SK-N-SH (cell line): ENCODE measurements at places on chromosomes 7 and 10. TPM values are rescaled to one million over a fixed set of nuclear protein-coding genes. Genes with fewer than 3 reads are reported as not detected.
A peak's percentile ranks its signal among the peaks of the same experiment; 100 is the strongest.

GRCh38 chr10:110420401-110421193, 77.1 kb upstream of the DUSP5 start:
- DNase-seq: no peak

GRCh38 chr10:101216207-101217043, 12.8 kb downstream of the LBX1 start:
- DNase-seq: peak; percentile 26

- no peak for DNase-seq
Measured at GRCh38 chr10:17066000-17066399, 63.6 kb downstream of the CUBN start.

DNA sequence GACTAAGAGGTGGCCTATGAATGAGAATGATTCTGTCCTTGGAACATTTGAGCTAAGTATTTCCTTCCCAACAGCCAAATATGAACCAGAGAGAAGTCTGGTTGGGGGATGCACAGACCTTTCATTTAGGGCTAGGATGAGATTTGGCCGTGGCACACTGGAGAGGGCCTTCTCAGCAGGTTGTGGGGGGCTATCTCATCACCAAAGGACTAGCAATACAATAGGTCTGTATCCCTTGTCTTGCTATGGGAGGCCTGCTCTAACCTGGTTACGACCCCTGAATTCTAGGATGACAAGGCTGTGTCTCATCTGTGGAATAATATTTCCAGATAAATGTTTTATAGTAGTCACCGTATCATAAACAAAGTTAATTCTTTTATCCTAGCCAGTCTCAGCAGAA, 133.0 kb downstream of the CHRM2 start:
- no peak for DNase-seq

DNA sequence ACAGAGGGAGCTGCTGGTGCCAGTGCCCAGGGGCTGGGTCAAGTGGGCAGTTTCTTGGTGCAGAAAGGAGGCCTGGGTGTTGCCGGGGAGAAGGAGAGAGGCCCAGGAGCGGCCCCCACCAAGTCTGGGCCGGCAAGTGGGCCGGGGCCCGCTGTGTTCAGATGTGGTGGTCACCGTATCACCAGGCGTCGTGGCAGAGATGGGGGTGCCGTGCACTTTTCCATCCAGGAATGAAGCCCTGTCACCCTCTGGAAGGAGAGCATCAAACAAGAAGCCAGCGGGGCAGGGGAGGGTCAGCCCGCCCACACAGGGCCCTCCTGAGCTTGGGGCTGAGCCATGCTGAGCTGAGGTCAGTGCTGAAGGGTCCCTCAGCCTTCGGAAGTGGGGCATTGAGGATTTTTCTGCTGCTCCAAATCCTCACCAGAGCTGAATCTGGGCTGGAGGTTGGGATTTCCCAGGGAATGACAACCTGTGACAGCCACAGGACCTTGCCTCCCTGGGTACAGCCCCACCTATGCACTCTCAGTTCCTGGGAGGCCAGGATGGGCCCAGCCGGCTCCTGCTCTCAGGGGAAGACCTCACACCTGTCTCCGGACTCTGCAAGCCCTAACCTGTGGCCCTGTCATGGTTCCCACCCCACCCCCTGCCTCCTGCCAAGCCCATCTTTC, 27.9 kb upstream of the INPP5A start:
- peak; percentile 10 for DNase-seq

- no peak for DNase-seq
Measured at GRCh38 chr10:79947787-79948424, 999 bp downstream of the SFTPD start.

- no peak for DNase-seq
Measured at GRCh38 chr7:94565247-94565894, 55.8 kb downstream of the CASD1 start.

DNA sequence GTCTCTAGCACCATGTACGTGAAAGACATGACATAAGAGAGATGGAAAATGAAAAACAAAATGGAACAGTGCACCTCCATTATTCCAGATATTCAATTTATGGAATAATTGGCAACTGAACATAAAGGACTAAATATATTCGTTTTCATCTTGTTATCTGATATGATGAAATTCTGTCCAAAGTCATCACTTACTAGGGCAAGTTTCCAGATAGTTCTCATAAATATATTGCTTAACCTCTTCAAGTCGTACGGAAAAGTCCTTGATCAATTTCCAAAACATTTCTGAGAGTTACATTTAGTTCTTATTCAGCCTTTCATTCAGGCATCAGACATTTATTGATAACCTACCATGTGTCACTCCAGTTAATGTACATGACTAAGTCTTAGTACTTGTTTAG, 185.2 kb downstream of the HGF start:
- no peak for DNase-seq

Gene GCK
- 1.1 and 1.6 TPM in 2 replicates for polyA plus RNA-seq

Gene IFIT2
- 0.99 and 1.2 TPM in 2 replicates for polyA plus RNA-seq

Gene INA
- 4.8 and 5.4 TPM in 2 replicates for polyA plus RNA-seq

Gene TSPAN12
- 0.21 TPM in 1 of 2 replicates, not detected in the other for polyA plus RNA-seq

Gene ACTA2
- polyA plus RNA-seq: 119 and 130 TPM in 2 replicates
